ENCODE measurements at places on chromosomes 13 and 19.

GRCh38 chr19:48085904-48086864, 24.4 kb downstream of the PLA2G4C start:
- DNase-seq = no peak

DNA sequence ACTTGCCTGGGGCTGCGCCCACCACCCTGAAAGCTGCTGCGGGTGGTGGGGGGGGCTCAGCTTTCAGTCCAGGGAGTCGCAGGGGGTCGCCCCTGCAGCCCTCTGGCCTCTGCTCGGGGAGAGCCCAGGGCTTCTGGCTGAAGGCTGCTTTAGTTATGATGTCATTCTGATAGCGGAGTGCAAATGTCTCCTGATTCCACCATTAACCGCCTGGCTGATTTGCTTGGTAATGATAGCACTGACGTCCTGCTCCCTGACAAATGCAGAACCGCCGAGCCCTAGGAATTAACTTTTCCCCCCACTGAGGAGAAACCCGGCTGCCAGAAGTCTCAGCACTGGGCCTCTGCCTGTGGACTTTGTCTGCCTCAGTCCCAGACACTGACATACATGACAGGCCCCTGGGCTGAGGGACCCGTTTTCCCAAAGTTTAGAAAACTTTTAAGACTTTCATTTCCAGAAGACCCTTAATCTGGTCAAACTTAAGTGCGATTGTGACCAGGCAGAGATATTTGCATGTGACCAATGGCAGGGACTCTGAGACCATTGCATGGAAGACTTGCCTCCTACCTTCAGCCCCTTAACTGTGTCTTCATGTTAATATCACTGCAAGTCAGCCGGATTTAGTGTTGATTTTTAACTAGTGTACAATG, 142.5 kb upstream of the ZNF536 start:
- DNase-seq = no peak

- no peak for DNase-seq
Measured at GRCh38 chr19:39261704-39262103, 6.5 kb upstream of the IFNL2 start.

- DNase-seq = no peak
Measured at GRCh38 chr13:50361282-50361681, 346.0 kb downstream of the KCNRG start.

DNA sequence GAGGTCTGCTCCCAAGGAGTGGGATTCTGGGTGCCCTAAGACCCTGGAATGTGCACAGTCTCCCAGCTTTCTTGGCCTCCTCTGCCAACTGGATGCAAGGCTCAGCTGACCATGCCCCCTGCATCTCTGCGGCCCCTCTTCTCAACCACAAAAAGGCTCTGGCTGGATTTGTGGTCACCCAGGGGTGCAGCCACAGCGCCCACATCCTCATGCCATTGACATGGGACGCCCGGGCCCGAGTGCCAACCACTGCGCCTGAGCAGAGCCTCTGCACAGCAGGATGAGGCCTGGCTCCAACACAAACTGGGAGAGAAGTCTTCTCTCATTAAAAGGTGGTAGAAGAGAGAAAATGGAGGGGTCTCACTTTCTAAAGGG, 103.5 kb downstream of the FOXO1 start:
- DNase-seq = no peak

GRCh38 chr19:35531291-35531690, 2.0 kb upstream of the GAPDHS start:
- DNase-seq = no peak

DNA sequence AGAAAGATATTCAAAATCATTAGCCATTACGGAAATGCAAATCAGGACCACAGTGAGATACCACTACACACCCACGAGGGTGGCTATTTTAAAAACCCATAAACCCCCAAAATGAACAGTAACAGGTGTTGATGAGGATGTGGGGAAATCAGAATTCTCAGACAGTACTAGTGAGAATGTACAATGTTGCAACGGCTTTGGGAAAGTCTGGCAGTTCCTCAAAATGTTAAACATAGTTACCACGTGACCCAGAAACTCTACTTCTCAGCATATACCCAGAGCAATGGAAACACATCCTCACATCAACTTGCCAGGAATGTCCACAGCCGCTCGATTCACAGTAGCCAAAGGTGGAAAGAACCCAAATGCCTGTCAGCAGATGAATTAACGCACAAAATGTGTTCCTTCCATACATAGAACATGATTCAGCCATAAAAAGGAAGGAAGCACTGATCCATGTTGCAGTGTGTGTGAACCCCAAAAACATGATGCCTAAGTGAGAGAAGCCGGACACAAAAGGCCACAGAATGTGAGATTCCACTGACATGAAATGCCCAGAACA, 7.0 kb downstream of the PLVAP start:
- no peak for DNase-seq

DNA sequence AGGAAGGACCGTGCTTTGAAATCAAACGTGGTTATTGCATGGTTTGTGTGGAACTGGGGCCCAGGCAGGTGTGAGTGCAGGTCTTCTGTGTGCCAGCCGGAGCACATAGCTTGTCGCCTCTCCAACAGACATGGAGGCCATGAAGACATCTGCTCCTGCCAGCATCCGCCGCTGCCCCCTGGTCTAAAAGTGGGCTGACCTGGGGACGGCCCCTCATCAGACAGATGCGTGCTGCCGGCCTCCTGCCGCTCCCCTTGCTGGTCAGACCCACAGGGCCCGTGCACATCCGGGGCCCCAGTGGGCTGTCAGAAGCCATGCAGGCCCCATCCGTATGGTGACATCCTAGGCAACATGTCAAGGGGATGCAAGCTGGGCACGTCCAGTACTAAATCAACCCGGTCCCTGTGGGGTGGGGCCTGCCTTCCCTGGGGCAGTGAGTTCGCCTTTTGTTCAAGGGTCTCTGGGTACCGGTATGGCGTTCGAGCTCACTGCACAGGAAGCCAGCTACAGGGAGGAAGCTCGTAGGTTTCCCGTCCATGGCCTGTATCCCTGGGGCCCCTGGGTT, 88.0 kb upstream of the MCF2L start:
- DNase-seq = no peak

DNA sequence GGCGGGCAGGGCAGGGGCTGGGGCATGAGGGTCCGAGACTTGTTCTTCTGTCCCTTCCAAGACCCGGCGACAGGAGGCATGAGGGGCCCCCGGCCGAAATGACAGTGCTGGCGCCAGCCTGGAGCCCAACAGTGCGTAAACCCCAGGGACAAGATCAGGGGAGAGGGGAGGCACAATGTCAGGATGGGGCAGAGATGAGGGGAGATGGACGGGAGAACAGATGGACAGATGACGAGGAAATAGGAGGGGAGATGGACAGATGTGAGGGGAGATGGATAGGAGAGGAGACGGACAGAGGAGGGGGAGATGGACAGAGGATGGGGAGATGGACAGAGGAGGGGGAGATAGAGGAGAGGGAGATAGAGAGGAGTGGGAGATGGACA, 518 bp downstream of the FLT3LG start:
- DNase-seq = no peak

DNA sequence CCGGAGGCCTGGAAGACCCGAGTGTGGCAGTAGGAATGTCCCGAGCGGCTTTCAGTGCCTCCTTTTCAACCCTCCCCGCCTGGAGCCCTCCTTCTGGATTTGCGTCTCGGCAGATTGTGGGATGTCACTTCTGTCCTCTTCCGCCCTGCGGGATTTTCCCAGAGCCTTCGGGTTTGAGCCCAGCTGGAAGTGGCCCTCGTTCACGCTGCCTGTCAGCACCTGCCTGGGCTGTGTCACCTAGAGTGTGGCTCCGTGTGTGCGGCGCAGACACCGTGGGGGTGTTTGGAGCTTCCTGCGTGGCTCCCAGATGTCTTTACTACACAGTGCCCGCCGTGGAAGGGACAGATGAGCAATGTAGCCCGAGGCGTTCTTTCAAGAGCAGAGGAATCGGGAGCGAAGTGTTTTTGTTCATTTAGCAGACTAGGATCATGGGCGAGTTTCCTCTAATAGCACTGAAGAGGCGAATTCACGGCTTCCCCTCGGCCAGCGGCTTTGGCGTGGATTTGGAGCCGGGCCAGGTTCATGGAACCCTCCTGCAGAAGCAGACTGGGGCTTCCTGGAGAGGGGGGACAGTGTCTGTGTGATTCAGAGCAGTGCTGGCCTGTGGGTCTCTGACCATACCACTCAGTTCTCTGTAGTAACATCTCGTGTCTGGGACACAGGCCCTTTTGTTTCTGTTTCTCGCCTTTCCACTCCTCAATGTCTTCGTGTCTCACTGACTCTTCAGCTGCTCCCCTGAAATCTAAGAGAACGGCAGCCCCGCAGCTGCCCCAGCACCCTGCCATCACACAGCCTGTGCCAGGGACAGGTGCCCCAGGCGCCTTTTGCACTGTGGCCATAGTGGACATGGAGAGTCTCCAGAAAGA, 68.0 kb downstream of the KDM4B start:
- no peak for DNase-seq

- DNase-seq = no peak
Measured at GRCh38 chr19:33437821-33438671, 64.5 kb downstream of the CEBPG start.

DNA sequence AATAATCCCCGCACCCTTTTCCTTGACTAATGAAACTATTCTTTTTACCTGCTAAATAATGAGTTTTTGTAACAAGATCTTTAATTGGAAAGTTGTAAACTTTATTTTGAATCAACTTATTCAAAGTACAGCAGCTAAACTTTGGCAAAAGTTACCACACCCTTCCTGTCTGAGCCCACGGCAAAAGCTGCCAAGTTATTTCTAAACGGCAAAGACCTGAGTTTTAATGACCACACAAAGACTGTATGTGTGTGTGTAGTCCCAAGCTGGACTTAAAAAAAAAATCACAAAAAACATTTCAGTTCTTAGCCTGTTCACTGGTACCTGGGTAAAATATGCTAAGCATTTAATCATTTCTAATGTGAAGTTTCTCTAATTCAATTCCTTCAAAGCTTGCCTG, 60.7 kb downstream of the ZAR1L start:
- no peak for DNase-seq

DNA sequence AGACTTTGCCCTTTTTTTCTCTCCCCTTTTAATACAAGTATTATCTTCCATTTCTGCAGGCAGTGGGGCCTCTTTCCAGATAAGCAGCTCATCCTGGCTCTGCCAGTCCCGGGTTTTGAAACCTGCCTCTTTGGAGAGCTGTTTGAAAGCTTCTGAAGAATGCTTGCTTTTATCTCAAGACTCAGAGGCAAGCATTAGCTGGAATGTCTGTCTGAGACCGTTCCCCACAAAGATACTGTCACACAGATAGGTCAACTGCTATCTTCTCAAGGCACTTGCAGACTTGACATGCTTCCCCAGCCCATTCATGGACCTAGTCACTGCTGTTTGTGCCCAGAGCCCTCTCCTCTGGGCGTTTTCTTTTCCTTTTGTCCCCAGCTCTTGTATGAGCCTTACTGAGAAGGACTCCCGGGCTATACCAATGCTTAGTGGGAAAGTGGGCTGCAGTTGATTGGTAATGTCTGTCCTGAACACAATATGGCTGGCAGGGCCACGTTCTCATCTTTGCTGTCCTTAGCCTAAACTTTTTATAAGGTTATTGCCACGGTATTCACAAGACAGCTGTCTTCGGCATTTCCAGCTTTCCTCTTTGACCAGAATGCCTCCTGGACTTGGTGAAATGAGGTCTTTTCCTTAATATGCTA, 13.4 kb downstream of the SERP2 start:
- DNase-seq = no peak

DNA sequence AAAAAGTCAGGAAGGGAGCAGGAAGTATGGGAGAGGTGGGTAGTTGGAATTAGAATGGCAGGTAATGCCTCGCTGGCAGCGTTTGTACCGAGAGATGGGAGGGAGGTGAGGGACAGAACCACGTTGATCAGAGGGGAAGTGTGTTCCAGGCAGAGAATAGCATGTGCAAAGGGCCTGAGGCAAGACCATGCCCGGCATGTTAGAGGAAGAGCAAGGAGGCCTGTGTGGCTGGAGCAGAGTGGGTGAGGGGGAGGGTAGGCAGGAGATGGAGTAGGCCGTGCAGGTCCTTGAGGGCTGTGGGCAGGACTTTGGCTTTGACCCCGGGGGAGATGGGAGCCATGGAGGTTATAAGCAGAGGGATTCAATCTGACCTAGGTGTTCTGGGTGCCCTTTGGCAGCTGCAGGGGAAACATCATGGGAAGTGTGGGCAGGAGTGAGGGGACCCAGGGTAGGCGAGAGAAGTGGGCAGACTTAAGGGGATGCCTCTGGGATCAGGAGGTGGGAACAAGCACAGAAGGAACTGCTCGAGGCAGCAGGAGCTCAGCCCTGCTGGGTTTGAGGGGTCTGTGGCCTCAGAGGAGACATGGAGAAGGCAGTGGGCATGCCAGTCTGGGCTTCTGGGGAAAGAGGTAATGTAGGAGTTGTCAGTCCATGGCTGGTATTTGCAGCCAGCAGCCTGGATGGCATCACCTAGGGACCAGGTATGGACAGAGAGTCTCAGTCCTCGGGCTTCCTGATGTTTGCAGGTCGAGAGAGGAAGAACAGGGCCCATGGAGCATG, 48.8 kb downstream of the CD320 start:
- no peak for DNase-seq

DNA sequence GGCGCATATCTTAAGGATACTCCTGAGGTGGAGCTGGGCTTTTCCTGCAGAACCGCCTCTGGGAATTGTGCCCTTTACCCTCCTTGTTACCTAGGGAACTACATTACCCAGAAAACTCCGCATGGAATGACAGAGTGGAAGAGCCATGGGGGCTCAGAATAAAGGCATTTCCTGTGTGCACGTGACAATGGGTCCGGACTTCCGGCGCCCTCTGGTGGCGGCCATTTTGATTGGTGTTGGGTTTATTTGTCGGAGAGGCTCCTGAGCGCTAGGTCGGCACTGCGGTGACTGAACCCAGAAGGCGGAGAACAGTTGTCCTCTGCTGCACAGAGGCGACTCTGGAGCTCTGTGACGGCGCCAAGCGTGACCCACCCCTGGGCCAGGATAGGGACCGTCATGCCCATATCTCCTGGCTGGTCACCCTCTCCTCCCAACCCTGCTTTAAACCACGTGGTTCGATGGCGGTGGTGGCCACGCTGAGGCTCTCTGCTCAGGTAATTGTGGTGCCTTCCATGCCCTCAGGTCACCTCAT, at the start of gene ZNF587B:
Gene ZNF587B, plus strand, starts transcription at position 229 of the 532 bp plus-strand sequence. Its CDS starts 230 bp downstream, at position 459.
- DNase-seq = no peak

All from activated CD4-positive, CD25-positive, alpha-beta regulatory T cell treated with anti-CD3 and anti-CD28 coated beads, Interleukin-2, amount 50 U/mL, for 16 hours (primary cell).